Neural progenitor cell (in vitro differentiated cells): ENCODE measurements at places on chromosomes 4 and X.
A peak's percentile ranks its signal among the peaks of the same experiment; 100 is the strongest.

DNA sequence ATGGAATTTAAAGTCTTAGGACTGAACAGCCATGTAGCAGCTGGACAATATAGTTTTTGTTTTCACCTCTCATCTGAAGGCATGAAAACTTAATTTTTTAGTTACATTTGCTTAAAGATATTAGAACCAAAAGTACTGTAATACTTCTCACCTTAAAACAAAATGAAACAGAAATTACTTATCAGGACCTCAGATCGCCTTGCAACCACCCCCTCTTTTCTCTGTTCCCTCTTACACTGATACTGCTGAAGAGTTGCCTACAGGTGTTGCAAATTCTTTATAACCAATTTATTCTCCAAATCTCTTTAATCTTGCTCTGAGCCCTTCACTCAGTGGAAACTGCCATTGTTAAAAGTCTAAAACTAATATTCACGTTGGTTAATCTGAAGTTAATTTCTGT lies 145.0 kb downstream of the SPCS3 start:
- no peak for DNase-seq

DNA sequence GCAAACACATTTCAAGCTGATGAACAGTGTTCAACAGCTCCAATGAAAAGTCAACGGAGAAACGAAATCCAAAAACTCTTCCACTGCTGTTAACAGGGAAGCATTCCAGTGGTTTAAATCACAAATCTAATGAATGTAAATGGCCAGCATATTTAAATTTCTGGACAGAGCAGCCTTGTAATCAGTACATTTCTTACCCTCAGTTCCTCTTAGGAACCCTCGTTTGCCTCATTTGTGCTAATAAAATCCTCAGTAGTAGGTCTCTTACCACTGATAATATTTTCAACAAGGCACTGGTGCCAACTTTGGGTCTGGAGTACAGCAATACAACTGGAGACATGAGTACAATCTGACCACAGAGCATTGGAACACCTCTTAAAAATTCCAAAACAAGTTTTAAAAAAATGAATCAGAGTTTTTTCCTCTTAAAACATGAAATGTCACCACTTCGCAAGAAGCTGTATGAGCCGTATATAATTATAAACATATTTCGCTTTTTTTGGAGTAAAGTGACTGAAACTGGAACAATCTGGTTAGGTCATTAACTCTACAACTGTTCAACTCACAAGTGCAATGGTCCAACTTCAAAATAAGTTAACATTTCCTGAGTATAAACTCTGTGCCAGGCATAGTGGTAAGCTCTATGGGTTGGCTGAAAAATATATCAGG lies 211.2 kb downstream of the CPEB2 start:
- DNase-seq: no peak

GRCh38 chr4:16530688-16531635 lies 304.7 kb upstream of the TAPT1 start:
- no peak for DNase-seq

GRCh38 chrX:10486373-10486772 lies 134.0 kb downstream of the MID1 start:
- DNase-seq: no peak

DNA sequence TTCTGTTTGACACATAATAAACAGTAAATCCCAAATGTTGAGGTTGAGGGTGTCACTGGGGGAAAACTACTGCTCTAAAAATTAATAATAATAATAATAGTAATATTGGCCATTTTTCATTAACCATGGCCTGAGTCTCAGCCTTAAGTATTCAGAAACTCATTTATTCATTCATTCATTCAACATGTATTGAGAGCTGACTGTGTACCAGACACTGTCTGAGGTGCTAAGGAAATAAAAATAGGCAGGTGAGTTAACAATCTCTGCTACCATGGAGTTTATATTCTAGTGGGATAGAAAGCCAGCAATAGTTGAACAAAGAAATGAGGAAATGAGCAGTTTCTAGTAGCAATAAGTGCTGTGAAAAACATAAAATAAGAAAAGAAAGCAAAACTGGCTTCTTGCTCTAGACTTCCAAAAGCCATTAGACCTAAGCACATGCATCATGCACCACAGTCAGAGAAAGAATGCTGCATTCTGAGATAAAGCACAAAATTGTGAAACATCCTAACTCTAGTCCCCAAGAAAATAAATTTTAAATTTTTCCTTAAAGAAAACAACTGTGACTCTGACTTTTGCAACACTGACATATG lies 278.7 kb downstream of the RCHY1 start:
- DNase-seq: no peak

GRCh38 chr4:129950217-129950616 lies 854.3 kb downstream of the C4orf33 start:
- DNase-seq: no peak

DNA sequence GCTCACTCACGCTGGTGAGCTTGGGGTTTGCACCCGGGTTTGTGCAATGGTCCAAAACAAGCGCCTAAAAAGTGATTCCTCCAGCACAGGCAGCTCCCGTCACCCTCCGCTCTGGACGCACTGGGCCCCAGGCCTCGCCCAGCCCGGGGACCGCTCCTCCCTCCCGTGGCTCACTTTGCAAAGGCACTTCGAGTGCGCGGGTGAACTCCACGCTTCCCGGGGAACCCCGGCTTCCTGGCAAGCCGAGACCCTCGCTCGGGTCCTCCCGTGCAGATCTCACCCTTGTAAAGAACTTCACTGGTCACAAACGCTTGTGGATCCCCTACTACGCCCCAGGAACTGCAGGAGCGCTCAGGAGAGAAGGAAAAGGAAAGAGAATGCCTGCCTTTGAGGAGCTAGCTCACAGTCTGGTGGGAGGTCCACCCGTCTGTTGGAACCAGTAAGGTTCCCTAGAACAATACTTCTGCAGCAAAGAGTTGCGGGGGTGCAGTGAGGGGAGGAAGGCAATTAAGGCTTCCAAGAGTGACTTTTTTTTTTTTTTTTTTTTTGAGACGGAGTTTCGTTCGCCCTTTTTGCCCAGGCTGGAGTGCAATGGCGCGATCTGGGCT lies at the start of gene CTPS2:
Gene CTPS2 (minus strand): TSS at position 122 of the 608 bp plus-strand sequence. CDS start 9,767 bp downstream, outside the sequence.
- DNase-seq: peak; percentile 79

DNA sequence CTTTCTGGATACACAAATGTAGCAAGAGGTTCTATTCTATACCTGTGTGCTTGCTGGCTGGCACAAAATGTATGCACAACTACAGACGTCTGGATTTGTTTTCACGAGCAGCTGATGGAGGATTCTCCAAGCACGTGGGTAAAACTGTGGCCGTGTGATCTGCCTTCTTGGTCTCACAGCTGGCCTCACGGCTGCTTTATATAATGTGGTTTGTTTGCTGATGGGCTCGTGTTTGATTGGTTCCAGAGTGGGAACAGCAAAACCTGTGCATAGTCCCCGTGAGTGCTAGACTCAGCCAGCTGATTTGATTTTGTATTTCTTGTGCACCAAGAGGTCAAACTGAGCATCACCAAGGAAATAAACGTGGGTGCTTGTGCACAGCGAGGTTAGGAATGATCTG lies 262.6 kb upstream of the RPS6KA3 start:
- DNase-seq: no peak

- peak; percentile 40 for DNase-seq
Measured at GRCh38 chr4:98468709-98469108, 189.7 kb downstream of the TSPAN5 start.

GRCh38 chr4:47533689-47534347 lies 48.7 kb downstream of the ATP10D start:
- no peak for DNase-seq

- DNase-seq: peak; percentile 70
Measured at GRCh38 chr4:37389967-37390580, 145.5 kb downstream of the NWD2 start.

DNA sequence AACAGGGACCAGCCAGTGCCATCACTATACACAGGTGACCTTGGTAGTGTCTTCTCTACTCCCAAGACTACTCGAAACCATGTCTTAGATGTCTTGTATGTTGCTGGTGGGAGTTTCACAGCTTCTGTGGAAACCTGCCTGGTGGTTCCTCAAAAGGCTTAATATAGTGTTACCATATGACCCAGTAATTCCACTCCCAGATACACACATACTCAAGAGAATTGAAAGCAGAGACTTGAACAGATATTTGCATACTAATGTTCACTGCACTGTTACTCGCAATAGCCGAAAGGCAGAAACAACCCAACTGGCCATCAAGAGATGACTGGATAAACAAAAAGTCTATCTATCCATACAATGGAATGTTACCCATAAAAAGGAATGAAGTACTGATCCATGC lies 3.1 kb downstream of the TFDP3 start:
- DNase-seq: no peak

DNA sequence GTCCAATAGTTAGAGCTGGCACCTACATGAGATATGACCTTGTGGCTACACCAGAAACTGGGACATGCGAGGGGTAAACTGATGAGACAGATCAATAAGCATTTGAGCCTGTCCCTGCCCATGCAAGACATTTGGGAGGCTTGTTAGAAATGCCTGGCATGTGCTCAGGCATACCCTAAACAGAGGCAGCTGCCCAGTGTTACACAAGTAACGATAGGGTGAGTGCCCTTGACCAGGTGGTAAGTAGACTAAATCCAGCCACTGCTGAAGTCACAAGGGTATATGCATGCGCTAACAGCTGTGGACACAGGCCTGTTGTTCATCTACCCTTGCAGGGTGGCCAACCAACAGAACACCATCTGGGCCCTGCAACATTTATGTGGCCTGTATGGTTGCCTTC lies 56.1 kb upstream of the CCDC149 start:
- no peak for DNase-seq

DNA sequence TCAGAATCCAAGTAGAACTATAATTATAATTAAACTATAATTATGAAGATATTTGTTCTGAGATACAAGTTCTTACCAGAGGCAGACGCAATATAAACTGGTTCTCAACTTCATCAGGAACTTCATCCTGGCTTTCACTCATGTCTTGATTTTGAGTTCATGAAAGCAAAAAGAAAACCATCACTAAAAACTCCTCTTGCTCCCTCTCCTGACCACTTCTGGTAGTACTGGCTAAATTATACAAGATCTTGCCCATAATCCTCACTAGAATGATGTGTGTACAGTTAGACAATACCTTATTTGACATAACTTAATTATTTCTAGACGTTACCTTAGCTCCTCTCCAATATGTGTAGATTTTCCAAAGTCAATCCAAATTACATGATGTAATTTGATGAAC lies 3.7 kb downstream of the TAF7L start:
- peak; percentile 46 for DNase-seq

- no peak for DNase-seq
Measured at GRCh38 chrX:140492066-140492994, 12.5 kb downstream of the SOX3 start.

DNA sequence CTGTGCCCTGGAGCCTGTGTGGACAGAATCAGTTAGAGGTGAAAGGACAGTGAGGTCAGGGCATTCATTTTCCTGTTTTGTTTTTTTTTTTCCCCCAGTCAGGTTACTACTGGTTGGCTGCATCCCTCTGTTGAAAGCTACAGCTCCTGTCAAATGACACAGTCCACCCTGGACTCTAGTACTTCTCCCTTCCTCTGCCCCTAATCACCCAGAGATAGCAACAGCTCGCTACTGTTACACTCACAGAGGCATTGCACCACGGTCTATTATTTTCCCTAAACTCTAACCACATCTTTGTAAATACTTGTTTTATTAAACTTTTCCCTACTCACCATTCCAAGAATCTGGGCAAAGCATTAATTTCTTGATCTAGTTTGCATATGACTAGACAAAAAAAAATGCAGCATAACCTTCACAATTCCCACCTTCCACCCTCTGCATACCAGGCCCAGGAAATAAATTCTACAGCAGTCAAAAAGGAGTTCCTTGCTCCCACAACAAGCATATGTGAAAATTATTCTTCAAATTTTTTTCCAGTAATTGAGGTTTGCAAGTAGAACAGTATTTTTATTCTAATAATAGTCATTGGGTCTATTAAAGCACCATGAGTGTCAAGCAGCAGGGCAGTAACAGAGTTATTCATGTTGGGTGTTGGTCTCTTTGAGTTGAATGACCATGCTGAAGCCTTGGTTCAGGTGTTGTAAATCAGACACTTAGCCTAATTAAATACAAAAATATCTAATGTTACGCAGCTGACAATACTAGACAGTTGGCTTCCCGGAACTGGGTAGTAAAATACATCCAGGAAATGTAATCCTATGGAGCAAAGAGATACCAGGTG lies 329.2 kb downstream of the INPP4B start:
- peak; percentile 5 for DNase-seq

- DNase-seq: no peak
Measured at GRCh38 chr4:77881460-77882295, 19.0 kb downstream of the MRPL1 start.

GRCh38 chrX:7603387-7603786 lies 239.6 kb upstream of the VCX start:
- no peak for DNase-seq

- no peak for DNase-seq
Measured at GRCh38 chr4:167614866-167615265, 380.6 kb upstream of the SPOCK3 start.

DNA sequence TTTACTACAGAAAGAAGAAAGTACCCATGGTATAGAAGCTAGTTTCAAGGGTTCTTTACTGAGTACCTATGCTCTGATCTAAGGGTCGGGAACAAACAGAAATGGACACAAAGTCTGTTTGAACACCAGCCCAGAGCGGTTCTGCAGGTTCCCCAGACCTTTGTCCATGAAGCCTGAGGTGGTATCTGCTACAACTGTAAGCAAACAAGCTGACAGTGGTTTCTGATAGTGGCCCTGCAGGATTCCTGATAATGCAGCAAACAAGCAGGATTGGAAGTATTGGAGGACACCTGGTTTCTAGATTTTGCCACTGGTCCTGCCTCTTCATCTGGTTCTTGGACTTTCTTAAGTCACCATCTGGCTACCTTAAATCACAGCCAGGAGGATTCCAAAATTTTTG lies 23.7 kb downstream of the SMPX start:
- no peak for DNase-seq

DNA sequence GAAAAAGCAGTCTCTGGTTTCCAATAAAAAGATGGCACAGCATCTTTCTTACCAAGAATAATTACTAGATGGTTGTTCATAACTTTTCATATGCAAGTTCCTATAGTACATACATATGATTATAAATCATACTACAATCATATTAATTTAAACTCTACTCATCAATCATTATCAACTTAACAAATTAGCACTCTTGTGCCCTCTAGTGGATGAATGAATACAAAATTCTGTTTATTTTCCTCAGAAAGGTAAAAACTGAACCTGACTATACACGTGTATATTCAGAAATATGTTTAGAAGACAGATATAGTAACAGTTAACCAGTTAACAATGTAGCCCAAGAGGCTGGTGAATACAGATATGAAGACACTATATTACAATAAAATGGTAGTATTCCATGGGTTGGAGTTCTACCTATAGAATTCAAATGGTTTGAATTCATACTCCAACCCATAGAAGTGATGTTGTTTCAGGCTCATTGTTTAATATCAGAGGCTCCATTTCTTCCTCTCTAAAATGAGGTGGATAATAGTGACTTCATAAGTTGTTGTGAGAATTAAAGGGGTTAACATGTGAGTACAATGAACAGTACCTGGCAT lies 100.0 kb downstream of the ADAMTS3 start:
- DNase-seq: peak; percentile 61

GRCh38 chr4:149218672-149219071 lies 597.0 kb downstream of the IQCM start:
- no peak for DNase-seq
